ENCODE measurements at places on chromosomes 7 and 10. TPM values are rescaled to one million over a fixed set of nuclear protein-coding genes. Genes with fewer than 3 reads are reported as not detected.

DNA sequence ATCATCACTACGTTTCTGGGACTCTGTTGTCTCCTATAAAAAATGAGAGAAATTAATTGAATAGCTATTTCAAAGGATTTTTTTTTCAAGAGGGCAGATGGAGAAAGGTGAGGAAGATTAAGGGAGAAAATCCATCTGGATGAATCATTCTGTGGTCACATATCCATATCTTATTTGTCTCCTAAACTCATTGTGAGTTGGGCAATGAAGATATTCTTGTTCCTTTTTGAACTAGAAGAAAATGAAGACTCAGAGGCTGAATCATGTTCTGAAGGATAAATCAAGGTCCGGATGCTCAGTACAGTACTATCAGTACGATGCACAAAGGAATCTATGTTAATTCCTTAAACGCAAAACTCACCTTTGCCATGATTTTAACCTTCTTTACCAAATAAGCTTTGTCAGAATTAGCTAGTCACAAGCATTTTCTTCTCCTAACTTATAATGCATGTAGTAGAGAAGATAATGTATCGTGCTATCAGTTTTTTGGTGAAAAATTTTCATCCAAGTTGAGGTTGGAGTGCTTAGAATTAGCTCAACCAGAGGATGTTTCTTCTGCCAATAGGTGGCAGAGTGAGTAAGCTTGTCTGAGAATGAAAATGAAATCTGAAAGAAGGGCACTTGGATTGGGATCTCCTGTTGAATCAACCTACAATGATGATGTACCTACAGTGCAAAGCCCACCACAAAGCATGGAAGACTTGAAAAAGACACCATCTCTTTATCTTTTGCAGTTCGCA is 446.9 kb downstream of the KIF20B start:
- H3K27ac ChIP-seq: peak overlapping the region; percentile 44
- H3K27me3 ChIP-seq: no peaks in the 10 kb centered on the region
- no peak overlapping the region for H3K4me3 ChIP-seq
- H3K4me1 ChIP-seq: peaks cover 14% of the 10 kb centered on the region
- no peaks in the 10 kb centered on the region for H3K36me3 ChIP-seq

The OR13A1 gene
- not detected for total RNA-seq

- H3K4me3 ChIP-seq: no peak overlapping the region
- no peaks in the 10 kb centered on the region for H3K36me3 ChIP-seq
- no peak for DNase-seq
- no peaks in the 10 kb centered on the region for H3K4me1 ChIP-seq
These were observed 562.6 kb downstream of the GRM8 start for GRCh38 chr7:126690104-126690503.

The KCNMA1 gene
- 16.4 TPM for total RNA-seq

DNA sequence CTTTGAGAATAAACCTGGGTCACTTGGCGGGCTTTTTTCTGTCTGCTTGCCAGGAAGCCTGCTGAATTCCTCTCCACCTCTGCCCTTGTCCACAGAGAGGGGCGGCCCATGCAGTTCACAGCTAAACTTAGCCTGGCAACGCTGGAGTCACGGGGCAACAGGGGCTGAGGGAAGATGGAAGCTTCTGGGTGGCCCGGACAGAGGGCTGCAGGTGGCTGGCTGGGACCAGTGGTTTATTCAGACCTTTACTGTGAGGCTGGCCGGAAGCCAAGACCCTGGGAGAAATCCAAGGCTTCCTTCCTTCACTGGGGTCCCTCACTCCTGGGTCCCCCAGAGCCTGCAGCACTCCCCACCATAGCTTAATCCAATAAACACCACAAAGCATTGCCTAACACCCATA is 17.0 kb downstream of the ITPRIP start:
- H3K4me3 ChIP-seq: no peak overlapping the region
- no peak for DNase-seq
- H3K4me1 ChIP-seq: peaks cover 71% of the 10 kb centered on the region
- no peaks in the 10 kb centered on the region for H3K27me3 ChIP-seq
- H3K27ac ChIP-seq: peak overlapping the region; percentile 95

The CRYGN gene
- total RNA-seq: not detected

- H3K27ac ChIP-seq: no peak overlapping the region
- H3K4me3 ChIP-seq: no peak overlapping the region
- no peaks in the 10 kb centered on the region for H3K27me3 ChIP-seq
- H3K4me1 ChIP-seq: no peaks in the 10 kb centered on the region
- H3K36me3 ChIP-seq: no peaks in the 10 kb centered on the region
- no peak for DNase-seq
These were observed 3.0 kb downstream of the RET start for GRCh38 chr10:43079856-43080255.

Measured in MCF 10A (cell line).